ENCODE measurements at places on chromosomes 7 and 10.

DNA sequence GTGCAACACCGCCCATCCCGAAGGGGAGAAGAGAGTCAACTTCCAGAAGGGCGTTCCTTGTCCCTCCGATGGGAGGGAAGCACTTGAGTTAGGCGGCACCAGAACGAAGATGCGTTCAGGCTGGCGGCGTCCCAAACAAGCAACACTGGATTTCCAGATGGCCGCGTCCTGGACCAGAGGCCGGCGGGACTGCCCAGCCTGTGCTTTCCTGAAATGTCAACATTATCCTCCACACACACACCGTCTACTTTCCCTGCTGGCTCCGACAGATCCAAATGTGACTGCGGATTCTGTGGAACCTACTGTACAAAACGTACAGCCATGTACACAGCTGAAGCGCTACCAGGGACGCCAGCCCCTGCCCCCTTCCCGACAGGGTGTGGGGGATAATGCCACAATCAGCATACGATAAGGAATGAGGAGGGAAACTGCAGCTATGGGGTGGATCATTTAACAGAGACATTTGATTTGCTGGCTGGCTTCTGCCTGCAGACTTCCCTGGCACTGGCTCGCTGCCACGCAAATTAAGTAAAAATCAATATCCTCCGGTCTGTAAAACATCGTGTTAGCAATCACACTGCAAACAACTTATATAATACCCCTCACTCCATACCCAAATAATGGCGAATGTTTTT is 82.1 kb downstream of the ZRANB1 start:
- no peak for DNase-seq

DNA sequence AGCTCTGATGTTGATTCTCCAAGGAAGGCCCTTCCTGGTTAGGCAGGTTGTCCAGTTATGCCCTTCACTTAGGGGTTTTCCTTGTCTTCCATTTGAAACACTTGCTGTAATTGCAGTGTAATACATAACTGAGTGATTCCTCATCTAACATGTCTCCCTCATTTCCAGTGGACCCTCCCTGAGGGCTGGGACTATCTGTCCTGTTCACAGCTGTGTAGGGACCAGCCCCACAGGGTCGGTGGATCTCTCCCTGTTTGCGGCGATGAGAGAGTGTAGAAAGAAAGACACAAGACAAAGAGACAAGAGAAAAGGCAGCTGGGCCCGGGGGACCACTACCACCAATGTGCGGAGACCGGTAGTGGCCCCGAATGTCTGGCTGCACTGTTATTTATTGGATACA is 135.9 kb upstream of the EEPD1 start:
- no peak for DNase-seq

- DNase-seq = peak; percentile 63
Measured at GRCh38 chr7:150357270-150357669, 11.4 kb upstream of the REPIN1 start.

GRCh38 chr7:36784991-36785940 is 61.0 kb upstream of the AOAH start:
- peak; percentile 22 for DNase-seq

GRCh38 chr7:66539902-66540375 is 88.7 kb upstream of the KCTD7 start:
- no peak for DNase-seq

- no peak for DNase-seq
Measured at GRCh38 chr7:117014673-117015133, 61.4 kb downstream of the ST7 start.

GRCh38 chr7:961546-962400 is 7.3 kb upstream of the ADAP1 start:
- DNase-seq = no peak

GRCh38 chr7:136142583-136142982 is 165.4 kb upstream of the MTPN start:
- no peak for DNase-seq

DNA sequence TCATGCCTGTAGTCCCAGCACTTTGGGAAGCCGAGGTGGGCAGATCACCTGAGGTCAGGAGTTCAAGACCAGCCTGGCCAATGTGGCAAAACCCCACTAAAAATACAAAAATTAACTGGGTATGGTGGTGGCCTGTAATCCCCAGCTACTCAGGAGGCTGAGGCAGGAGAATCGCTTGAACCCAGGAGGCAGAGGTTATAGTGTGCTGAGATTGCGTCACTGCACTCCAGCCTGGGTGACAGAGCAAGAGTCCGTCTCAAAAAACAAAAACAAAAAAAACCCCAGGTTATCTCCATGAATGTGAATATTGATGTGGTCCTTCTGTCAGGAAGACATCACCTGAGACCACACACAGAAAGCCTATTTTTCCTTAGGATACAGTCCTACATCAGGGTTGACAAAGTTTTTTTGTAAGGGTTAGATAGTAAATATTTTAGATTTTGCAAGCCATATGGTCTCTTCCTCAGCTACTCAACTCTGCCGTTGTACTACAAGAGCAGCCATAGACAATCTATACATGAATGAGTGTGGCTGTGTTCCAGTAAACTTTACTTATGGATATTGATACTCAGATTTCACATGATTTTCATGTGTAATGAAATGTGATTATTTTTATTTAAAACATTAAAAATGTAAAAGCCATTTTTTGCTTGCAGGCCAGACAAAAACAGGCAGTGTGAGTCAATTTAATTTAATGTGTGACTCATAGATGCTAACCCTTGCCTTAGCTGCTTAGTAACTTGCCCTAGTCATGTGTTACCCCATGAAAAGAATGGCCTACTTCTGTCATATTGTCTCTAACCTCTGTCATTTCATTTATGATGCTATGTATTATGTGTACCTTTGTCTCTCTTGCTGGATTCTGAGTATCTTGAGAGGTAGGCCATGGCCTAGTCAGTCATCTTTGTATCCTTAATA is 78.1 kb downstream of the TPST1 start:
- DNase-seq = no peak

GRCh38 chr10:110858297-110858934 is 13.3 kb upstream of the PDCD4 start:
- no peak for DNase-seq

GRCh38 chr7:2645274-2645868 is 13.6 kb downstream of the TTYH3 start:
- no peak for DNase-seq

- no peak for DNase-seq
Measured at GRCh38 chr10:128031216-128031615, 95.0 kb downstream of the MKI67 start.

DNA sequence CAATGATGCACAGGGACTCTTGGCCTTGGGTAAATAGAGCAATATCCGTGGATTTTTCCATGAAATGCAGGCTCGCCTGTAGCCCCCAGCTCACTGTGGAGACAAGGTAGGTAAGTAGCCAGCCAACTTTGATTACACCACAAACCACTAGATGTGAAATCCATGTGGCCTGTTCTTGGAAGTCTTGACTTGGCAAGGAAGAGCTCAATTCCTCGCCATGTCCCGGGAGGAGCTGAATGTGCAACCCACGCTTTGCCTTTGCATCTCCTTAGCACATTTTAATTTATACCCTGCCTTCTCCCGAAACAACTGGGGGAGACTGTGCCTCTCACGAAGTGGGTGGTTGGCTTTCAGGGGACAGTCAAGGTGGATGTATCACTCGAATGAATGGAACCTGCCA is 347.7 kb upstream of the MKI67 start:
- no peak for DNase-seq

DNA sequence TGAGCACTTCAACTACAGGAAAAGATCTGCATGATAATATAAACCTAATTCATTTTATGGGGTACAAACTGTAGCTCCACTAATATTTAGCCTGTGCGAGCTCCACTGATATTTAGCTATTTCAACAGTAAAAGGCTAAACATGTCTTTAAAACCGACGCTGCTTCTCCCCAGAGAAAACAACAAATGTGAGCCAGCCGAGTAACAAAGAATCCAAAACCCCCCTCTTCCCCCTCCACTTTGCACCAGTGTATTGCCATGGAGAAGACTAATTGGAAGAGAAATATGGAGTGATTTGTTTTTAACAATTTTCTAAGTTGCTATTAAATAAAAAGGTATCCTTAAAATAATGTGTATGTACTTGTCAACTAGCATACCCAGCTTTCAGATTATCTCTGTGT is 136.7 kb downstream of the GFRA1 start:
- no peak for DNase-seq

DNA sequence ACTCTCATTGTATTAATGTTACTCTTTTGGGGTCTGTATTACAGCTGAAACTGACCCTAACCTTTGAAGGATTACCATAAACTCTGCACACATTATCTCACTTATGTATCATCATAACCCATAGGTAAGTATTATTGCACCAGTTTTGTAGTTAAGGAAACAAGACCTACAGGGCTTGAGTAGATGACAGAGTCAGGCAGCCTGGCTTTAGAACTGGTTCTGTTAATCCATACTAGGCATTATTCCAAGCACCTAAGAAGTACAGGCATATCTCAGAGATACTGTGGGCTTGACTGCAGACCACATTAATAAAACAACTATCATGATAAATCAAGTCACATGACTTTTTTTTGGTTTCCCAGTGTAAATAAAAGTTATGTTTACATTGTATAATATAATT is 17.1 kb upstream of the AKR1B1 start:
- no peak for DNase-seq

DNA sequence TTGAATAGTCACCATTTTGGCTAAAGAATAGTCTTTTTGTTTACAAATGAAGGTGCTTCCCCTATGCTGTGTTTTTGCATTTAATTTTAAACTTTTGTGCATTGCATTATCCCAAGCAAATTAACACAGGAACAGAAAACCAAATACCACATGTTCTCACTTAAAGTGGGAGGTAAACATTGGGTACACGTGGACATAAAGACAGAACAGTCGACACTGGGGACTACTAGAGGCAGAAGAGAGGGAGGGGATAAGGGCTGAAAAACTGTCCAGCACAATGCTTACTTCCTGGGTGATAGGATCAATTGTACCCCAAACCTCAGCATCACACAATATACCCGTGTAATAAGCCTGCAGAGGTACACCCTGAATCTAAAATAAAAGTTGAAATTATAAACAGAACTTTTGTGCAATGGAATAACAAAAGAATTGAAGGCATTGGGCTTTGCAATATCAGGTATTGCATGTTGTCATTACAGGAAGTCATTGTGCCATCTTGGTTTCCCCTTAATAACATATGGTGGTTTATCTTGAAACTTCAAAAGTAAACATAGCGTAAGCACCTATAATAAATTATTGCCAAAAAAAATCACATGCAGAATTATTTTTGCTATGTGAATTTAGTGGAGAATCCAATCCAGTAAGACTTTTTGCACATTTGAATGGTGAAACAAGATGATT is 16.1 kb downstream of the ADD3 start:
- no peak for DNase-seq

- no peak for DNase-seq
Measured at GRCh38 chr7:99767662-99768061, 16.3 kb downstream of the CYP3A4 start.

- no peak for DNase-seq
Measured at GRCh38 chr10:130804281-130804680, 507.2 kb downstream of the TCERG1L start.

GRCh38 chr10:110421512-110422138 is 76.1 kb upstream of the DUSP5 start:
- no peak for DNase-seq

DNA sequence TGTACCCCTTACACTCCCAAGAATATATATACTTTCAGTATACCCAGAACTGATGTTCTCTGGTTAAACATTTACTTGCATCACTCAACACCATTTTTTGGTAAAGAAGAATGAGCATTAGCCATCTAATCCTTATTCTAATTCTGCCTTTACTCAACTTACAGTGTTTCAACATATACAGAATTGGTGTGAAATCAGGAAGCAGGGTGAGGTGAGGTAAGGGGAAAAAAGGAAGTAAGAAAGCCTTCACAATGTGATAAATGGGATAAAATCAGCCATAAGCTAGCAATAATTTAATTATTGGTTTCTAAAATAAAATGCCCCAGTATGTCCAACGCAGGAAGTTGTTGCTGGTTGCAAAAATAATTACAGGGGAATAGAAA is 605.4 kb downstream of the KCNMA1 start:
- no peak for DNase-seq

DNA sequence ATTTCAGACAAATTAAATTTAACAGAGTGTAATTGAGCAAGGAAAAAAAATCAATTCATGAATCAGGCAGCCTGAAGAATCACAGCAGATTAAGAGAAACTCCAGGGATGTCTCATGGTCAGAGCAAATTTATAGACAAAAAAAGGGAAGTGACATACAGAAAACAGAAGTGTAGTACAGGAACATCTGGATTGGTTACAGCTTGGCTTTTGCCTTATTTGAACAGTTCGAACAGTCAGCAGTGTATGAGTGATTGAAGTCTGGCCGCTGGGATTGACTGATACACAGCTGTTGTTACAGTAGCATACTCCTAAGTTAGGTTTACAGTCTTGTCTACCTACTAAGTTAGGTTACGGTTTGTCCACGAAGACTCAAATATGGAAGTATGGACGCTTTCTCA is 255.3 kb downstream of the HPSE2 start:
- DNase-seq = no peak

DNA sequence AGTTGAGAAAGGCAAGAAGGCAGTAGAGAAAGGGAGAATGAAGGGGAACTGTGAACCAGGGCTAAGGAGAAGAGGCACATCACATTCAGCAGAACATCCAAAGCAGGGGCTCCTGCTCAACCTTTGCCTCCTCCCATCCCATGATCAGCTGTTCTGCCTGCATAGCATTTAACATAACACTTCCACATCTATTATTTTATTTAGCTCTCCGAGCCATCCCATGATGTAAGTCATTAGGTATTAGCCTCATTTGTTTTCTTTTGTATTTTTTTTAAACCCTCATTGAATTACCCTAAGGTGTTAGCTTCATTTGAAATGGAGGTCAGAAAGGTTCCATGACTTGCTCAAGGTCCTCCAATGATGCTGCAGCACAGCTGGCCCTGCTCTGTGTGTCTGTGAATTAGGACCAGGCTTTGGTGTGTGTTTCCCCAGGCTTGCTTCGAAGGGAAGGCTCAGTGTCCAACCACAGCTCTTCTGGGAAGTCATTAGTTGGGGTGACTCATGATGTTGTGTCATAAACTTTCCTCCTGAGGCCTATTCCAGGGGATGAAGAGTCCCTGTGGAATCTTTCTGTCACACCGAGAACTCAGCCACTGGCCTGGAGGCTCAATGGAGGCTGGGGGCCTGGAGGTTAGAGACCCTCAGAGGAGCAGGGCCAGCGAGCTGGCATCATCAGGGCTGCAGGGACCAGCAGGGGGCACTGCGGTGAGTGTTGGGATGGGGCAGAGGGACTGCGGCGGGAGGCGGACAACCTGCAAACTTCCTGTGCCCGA is 16.5 kb downstream of the NPFFR1 start:
- no peak for DNase-seq

DNA sequence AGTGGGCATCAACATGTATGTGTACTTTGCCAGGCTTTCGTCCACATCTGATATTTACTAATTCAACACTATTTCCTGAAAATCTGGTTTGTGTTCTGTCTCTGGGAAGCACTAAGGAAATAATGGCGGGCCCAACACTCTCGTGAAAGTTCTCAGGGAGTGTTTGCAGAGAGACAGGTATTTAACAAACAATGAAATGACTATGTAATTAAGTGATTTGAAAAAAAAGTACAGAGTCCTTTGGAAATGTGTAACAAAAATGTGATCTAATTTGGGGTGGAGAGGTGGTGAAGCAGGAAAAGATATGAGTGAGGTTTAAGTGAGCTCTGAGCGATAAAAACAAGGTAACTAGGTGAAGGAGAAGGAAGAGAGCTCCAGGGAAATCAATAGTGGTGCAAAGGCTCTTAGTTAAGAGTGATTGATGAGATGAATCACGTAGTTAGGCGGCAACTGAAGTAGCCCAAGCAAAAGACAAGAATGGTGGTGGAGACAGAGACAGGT is 95.3 kb upstream of the DNAJB12 start:
- DNase-seq = no peak
